Skin of body (tissue), 3 donors: ENCODE measurements at places on chromosomes 11 and 22.

GRCh38 chr11:124676386-124676785, 2.7 kb downstream of the SPA17 start:
- no peak for DNase-seq

DNA sequence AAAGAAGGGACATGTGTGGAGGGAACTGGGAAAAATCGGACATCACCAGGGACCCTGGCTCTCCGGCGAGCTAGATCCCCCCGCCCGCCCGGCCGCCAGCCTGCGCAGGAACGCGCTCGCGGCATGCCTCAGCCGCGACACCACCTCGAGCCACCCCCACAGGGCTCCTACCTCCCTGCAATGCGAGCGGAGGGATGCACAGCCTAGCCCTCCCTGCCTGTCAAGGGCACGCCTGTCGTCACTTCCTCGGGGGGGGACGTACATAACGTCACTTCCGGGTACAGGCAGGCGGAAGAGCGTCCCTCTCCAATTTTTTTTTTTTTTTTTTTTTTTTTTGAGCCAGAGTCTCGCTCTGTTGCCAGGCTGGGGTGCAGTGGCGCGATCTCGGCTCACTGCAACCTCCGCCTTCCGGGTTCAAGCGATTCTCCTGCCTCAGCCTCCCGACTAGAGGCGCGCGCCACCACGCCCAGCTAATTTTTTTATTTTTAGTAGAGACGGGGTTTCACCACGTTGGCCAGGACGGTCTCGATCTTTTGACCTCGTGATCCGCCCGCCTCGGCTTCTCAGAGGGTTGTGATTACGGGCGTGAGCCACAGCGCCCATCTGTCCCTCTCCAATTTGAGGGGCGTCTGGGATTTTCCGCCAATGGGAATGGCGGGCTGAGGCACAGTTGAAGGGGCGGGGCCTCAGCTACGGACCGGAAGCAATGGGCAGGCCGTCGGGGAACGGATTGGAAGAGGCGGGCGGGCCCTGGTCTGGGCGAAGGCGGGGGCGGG, at the start of gene TXN2:
TXN2 (minus strand) TSS at position 248 of the 776 bp plus-strand sequence. CDS start 803 bp downstream, outside the sequence.
- peak; percentile 93 for DNase-seq

DNA sequence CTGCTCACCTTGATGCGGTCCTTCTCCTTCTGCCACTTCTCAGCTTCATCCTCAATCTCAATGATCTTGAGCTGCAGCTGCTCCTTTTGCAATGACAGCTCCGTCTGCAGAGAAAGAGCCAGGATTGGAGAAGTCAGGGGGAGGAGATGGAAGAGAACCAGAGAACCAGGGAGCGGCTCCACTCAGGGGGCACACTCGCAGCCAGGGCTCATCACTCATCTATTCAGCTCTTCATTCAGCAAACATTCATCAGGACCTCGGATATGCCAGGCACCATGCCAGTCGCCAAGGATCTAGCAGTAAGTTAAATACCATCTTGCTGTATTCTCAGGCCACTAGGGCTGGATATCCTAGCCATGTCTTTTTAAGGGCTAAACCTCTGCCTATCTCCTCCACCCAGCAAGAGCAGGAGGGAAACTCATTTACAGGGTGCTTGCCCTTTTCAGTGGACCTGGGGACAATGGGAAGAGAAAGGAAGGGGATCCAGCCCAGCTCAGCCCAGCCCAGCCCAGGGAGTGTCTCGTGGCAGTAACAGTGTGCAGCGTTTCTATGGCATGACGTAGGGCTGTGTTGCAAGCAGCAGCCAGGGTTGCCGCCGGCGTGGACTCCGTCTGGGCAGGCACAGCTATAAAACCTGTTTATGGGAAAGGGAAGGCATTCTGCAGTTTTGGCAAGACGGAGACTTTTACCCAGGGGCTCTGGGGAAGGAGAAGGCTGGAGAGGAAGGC, 9.4 kb downstream of the TRIM29 start:
- DNase-seq: peak; percentile 78

- no peak for DNase-seq
These were observed 1.6 kb downstream of the HNRNPUL2 start for GRCh38 chr11:62725646-62726045.

DNA sequence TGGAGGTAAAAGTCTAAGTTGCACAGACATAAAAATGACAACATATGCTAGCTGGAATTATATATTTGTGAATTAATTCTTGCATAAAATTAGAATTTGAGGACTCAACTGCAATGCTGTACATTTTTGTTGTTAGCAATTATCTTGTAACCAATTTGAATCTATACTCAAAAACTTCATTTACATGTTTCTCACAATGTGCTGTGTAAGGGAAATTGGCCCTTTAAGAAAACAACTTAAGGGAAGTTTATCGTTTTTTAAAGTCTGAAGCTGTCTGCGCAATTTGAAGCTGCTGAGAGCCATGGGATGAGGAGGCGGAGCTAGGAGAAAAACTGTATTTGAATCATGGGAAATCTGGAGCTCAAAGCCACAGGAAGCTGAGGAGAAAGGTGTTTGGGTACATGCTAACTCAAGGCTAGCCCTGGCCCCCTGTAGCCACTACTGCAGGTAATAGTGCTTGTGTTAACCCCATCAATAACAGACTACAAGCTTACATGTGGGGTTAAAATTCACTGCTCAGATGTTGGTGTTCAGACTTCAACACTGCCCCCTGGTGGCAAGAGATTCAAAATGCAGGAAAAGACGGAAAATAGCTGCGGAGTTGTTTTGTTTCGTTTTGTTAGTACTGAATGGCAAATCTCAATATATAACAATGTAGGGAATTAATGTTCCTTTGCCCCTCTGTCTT, 126.1 kb downstream of the BRD1 start:
- DNase-seq: no peak

- DNase-seq: no peak
These were observed 4.2 kb downstream of the SLC25A1 start for GRCh38 chr22:19174106-19175025.

DNA sequence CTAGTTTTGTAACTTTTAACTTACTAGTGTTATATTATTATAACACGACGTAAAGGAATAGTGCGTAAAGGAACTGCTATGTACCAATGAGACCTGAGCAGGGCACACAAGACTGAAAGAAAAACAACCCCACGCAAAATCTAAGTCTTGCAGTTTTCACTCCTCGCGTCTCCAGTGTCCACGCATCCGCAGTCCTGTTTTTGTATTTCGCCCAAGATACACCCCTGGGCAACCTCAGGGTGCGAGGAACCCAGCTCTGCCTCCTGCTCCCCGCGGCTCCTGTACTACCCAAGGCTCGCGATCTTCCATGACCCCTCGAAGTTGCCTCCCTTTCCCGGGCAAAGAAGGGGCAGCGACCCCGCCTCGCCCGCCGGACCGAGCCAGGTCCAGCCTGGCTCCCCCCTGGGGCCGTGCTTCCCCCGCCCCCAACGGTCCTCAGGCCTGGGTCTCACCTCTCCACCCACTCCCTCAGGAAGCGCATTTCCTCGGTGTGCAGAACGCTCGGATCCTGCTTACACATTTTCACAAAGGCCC, 393 bp downstream of the ST13 start:
- no peak for DNase-seq
